ENCODE measurements at places on chromosomes 4 and X.

GRCh38 chr4:71201817-71202576, 136.8 kb upstream of the SLC4A4 start:
- no peak for DNase-seq

DNA sequence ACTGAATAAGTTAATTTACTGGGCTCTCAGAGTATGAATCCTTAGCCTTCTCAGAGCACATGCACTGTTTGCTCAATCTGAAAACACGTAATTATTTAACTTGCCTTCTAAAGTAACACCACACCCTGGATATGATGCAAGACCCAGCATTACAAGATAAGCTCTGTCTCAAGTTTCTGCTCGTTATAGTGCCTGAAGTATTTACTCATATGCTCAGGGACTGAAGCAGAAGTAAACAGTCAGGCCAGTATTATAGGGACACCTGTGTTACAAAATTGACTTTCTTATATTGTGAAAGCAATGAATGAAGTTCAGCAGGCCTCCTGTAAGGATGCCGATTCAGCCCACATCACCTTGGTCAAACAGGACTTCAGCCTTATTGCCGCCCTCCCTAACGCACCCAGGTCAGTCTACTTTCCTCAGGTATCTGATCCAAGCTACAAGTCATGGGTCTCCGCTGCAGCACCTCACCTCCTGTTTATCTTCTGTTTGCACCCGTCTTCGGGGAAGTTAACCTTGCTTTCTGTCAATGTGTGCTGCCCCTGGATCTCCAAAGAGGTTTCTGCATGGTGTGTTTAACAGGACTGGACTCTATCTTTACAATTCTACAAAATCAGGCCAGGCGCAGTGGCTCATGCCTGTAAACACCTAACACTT, 42.8 kb upstream of the KLF3 start:
- DNase-seq: peak; percentile 21

GRCh38 chr4:152559641-152560040, 23.7 kb upstream of the FBXW7 start:
- DNase-seq: no peak

GRCh38 chr4:158741326-158742021, 18.3 kb upstream of the PPID start:
- DNase-seq: no peak

- no peak for DNase-seq
Measured at GRCh38 chr4:37567836-37568235, 118.3 kb downstream of the RELL1 start.

- no peak for DNase-seq
Measured at GRCh38 chrX:97747346-97747745, 863.6 kb downstream of the RPA4 start.

GRCh38 chr4:40524366-40525041, 105.2 kb downstream of the RBM47 start:
- no peak for DNase-seq

- peak; percentile 59 for DNase-seq
Measured at GRCh38 chrX:135477576-135477975, 42.9 kb upstream of the INTS6L start.
